Activated CD8-positive, alpha-beta memory T cell treated with anti-CD3 and anti-CD28 coated beads, Interleukin-2, amount 10 ng/mL, durations not matched to agents 7 days and 5 days (primary cell): ENCODE measurements at places on chromosomes 11 and 22.
A peak's percentile ranks its signal among the peaks of the same experiment; 100 is the strongest.

DNA sequence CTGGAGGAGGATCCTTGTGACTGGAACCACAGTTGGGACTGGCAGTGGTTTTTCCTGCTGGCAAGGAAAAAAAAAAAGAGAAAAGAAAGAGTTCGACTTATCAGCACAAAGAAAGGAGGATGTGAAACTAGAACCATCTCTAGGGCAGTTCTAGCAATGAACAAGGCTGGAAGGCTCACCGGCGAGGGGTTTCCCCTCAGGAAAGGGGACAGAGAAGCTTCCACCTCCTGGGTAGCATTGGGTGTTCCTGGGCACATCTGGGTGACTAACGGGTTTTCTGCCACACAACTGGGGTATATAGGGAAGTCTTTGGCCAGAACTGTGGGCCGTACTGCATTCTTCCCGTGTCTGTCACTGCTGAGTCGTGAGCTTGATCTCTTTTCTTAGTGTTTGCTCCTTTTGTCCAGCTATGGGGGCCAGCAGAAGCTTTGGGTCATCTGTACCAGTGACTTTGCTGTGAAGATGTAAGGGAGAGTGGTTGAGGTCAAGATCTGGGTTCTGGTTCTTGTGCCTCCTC is 109.4 kb upstream of the OR4B1 start:
- DNase-seq: peak; percentile 50

DNA sequence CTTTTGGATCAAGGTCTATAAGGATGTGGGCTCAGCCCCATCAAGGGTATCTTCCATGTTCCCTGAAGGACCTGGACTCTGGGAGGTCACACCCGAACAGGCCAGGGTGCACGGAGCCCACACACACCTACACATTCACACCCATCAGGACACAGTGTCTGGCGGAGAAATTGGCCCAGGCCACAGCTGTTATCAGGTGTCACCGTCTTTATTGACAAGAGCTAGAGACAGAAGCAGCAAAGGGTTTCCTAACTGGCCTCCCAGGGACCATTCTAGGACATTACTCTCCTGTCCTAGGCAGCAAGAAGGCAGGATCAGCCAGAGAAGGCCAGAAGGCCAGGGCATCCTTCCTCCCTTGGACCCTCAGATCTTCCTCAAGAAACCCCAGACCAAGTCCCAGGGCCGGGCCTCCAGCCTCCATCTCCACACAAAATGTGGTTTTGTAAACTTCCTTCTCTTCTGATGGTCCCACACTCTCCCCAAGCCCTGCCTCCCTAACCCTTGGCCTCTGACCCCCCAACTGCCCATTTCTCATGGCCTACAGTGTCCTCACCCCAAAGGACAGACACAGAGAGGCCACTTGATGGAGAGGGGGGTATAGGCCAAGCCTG is 8.1 kb downstream of the SSTR3 start:
- no peak for DNase-seq

- DNase-seq: no peak
Observed at GRCh38 chr11:1653541-1654387, 24.2 kb downstream of the KRTAP5-5 start.

DNA sequence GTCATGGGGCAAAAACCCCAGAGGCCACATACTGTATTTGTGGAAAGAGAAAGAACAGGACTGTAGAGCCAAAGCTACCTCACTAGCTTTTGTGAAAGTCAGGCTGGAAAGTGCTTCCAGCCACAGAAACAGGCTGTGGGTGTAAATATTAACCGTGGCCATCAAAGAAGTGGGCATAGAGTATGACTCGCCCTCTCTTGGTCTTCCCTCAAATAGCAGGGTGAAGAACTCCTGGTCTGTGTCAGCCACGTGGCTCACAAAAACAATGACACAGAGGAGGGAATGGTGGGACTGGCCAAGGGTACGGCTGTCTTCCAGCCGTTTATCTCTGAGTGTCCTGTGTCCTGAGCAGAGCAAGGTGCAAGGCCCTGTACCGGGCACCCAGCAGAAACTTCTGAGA is 37.6 kb upstream of the UBASH3B start:
- DNase-seq: no peak

GRCh38 chr22:24330636-24331035 is 60.0 kb downstream of the SPECC1L start:
- DNase-seq: no peak

DNA sequence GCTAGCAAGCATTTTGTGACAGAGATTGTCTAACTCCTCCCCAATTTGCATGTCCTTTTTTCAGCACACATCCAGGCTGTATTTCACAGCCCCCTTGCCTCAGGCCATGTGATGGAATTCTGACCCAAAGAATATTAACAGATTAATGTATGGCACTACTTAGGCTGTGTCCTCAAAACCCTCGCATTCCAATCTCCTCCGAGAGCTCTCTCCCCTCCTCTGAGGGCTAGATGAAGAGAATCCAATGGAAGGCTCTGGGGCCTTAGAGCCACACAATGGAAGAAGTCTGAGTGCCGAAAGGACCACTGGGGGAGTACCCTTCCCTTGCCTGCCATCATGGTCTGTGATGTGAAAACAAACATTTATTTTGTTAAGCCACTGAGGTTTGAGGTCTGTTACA is 13.7 kb upstream of the NNMT start:
- DNase-seq: no peak

DNA sequence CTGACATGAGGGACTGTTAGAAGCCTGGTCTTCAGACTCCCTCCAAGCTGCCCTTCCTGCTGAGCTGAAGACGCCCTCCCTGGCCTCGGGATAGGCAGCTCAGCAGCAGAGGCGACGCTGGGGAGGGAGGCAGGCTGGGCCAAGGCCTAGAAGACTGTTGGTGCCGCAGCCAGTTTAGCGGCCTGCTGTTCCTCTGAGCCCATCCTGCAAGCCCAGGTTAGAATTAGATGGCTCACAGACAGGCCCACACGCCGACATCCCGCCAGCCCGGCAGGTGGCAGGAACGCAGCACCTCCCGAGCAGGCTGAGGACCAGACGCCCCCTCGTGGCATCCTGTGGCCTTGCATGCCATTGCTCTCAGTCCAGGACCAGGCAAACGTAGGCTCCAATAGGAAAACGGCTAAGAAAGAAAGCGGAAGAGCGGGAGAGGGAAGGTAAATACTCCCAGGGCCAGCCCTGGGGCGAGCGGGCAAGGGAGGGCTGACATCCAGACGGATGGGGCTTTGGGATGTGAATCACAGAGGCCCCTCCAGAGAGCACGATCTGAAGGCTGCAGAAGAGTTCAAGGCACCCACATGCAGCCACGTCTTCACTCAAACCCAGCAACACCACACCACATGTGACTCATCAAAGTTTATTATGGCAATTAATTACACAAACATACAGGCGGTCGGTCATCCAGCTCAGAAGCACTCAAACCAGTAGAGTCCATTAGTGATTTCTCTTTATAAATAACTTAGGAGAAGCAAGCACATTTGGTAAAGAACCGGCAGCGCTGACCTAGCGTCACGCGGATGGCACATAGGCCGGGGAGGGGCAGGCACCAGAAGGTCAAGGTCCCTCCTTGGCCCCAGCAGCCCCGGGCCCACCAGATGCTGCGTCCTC is 27.6 kb downstream of the CD5 start:
- DNase-seq: peak; percentile 93

GRCh38 chr22:41368543-41369423 is 13.0 kb upstream of the TEF start:
- no peak for DNase-seq

- no peak for DNase-seq
Observed at GRCh38 chr11:128456566-128457268, 130.6 kb downstream of the ETS1 start.

DNA sequence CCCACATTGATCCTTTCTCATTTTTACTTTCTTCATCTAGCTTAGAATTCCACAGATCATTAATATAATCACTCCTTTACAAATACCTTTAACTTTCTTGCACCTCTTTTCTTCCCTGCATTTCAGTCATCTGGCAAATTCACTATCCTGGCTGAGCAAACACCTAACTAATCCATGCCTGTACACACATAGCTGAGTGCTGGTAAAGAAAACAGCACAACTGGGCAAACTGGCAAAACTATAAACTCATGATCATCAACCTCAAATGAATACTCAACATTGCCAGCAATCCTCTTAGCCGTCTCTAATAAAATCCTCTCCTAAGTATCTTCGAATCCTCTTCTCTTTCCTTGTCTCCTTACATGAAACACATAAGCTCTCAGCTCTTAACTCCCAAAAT is 52.4 kb downstream of the PICALM start:
- no peak for DNase-seq

- DNase-seq: peak; percentile 88
Observed at GRCh38 chr22:46969491-46969890, 207.0 kb downstream of the TBC1D22A start.

DNA sequence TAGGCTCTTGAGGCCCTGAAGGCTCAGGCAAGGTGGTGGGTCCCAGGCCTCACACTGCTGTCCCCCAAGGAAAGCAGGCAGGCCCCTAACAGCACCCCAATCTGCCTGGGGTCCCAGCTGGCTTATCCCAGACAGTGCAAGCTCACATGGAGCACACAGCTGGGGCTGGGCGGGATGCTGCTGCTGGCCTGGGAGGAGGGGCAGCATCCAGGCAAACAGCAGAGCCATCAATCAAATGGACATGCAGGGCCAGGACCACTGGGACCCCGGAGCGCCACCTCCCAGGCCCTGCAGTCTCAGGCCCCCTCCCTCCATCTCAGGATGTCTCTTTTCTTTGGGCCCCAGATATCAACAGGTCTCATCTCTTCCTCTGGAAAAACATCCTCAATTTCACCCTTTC is 140.3 kb downstream of the BRD1 start:
- no peak for DNase-seq

DNA sequence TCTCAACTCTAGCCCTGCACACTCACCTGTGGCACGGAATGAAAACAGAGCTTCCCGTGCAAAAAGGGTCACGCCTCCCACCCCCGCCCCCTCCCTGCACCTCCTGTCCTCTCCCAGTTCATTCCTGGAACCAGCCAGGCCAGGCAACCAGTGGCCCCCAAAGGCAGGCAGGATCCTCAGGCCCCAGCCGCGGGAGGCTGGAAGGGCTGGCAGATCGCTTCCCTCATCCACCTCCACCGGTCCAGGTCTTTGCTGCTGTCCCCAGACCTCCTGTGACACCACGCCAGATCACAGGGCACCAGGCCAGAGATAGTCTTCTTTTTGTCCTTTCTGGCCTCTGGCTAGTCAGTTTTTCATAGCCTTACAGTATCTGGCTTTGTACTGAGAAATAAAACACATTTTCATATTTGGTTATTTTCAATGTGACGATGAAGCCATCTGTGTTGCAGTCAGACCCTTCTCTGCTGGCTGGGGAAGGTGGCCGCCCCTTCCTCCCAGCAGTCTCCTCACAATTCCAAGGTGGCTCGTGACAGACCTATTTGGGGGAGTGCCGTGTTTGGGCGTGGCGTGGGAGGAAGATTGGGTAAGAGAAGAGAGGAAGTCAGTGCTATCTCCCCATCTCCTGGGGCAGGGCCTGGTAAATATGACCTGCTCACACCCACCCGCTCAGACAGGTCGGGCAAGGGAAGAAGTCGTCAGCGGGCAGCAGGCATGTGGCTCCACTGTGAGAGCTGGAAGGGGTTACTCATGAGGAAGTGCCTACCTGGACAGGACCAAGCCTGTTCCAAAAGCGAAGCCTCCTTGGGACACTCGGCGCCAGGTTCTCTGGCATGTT is 9.1 kb downstream of the SSH3 start:
- no peak for DNase-seq

- peak; percentile 81 for DNase-seq
Observed at GRCh38 chr22:17773606-17774205, 563 bp downstream of the BID start.

GRCh38 chr22:45271667-45272201 is 13.0 kb upstream of the UPK3A start:
- no peak for DNase-seq

DNA sequence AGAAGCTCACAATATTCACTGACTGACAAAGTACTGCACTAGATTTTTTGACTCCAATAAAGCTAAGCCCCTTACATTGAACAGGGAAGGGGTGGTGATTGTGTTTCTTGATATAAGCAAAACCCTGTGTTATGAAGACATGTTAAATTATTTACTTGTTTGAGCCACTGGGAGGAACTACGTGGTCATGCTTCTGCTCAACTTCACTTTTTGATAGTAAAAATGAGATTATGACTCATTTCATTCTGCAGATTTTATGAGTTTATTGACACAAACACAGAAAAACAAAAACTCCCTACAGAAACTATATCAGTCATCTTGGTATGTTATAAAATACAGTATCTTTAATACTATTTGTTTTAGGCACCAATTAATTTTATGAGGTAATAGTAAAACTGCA is 124.7 kb downstream of the CADM1 start:
- DNase-seq: no peak
